SK-N-SH treated with all-trans-retinoic acid at 6 μM for 48 hours (cell line): ENCODE measurements at places on chromosomes 3 and 15.
A peak's percentile ranks its signal among the peaks of the same experiment; 100 is the strongest.

GRCh38 chr3:3170998-3171397, 8.5 kb downstream of the CRBN start:
- peak; percentile 61; the same call in 2 of the 3 replicates for ATAC-seq

- ATAC-seq = peak; percentile 96
Observed at GRCh38 chr3:148023994-148024393, 614.8 kb downstream of the ZIC1 start.

DNA sequence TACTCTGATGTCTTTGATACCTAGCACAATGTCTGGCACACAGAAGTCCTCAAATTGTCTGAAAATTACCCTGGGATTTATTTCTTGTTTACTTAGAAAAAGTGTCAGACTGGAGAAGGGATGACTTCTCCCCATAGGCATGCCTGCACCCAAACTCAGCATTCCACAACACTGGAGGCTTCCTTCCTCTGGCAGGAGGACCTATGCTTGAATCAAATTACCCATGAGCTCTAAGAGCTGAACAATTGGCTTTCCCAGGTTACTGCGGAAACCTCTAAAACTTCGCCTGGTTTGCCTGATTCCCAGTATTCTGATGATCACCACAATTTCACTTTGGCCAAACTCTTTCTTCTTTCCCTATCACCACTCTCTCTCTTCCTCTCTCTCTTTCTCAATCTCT, 217.4 kb downstream of the DIPK2A start:
- no peak for ATAC-seq

GRCh38 chr3:178083906-178084866, 452.1 kb upstream of the KCNMB2 start:
- peak; percentile 77 for ATAC-seq

DNA sequence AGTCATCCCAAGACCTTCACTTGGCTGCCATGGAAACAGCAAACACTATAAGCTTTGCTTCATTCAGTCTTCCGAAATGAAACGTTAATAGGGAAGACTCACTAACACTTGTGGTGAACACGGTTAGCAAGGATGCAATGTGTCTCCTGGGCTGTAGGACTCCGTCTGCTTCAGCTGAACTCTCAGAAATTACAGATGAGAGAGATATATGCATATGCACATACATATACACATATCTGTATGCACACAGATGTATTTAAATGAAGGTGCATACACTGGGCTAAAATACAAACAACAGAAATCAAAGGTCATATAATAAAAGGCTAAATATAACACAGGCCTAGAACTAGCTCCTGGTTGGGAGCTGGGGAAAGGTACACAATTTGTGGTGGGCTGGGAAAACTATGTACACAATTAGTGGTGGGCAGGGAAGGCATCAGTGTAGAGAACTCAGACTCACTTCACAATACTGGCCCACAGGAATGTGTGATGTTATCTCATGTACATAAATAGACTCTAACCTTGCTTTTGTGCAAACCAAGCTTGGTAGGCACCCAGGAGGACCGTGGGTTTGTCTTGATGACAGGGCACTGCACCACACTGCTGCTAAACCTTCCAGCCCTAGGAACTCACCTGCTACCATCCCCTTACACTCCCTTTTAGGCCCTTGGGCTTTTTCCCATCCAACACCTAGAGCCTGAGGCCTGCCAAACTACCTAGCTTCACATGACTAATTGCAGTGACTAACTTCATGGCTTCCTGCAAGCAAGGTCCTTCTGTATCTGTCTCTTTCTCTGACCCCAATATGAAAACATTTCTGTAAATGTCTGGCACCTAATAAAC, 873.1 kb downstream of the NSUN3 start:
- no peak for ATAC-seq

DNA sequence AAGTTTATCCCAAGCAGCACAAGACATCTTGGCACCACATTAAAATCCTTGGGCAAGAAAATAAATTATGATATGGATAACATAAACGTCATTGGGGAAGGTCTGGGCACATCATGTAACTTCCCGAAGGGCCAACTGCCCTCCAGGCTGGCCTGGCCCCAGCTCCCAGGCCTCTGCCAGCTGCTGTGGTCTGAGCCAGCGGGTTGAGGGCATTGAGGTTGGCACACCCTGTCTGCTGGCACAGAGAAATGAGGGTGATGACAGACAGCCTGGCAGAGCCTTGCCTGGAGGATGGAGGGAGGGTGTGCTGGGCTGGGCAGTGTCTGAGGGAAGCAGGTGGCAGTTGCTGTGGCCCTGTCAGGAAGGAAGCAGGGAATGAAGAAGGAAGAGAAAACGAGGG, 3.3 kb upstream of the RBSN start:
- no peak for ATAC-seq

- ATAC-seq = no peak
Observed at GRCh38 chr15:92904722-92905571, 4.8 kb downstream of the CHD2 start.

- ATAC-seq = peak; percentile 66
Observed at GRCh38 chr3:13452490-13453335, 27.4 kb upstream of the HDAC11 start.

DNA sequence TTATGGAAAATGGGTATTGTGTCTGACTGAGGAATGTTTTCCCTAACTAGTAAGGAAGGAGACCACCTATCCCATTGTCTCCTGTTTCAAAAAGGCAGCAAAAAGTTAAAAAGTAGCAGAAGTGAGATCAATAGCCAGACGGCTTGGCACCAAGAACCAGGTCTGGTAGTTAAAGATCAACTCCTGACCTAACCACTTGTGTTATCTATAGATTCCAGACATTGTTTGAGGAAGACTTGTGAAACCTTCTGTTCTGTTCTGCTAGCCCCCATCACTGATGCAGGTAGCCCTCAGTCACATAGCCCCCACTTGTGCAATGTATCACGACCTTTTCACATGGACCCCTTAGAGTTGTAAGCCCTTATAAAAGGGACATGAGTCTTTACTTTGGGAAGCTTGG, 46.3 kb upstream of the C2CD4B start:
- ATAC-seq = no peak

DNA sequence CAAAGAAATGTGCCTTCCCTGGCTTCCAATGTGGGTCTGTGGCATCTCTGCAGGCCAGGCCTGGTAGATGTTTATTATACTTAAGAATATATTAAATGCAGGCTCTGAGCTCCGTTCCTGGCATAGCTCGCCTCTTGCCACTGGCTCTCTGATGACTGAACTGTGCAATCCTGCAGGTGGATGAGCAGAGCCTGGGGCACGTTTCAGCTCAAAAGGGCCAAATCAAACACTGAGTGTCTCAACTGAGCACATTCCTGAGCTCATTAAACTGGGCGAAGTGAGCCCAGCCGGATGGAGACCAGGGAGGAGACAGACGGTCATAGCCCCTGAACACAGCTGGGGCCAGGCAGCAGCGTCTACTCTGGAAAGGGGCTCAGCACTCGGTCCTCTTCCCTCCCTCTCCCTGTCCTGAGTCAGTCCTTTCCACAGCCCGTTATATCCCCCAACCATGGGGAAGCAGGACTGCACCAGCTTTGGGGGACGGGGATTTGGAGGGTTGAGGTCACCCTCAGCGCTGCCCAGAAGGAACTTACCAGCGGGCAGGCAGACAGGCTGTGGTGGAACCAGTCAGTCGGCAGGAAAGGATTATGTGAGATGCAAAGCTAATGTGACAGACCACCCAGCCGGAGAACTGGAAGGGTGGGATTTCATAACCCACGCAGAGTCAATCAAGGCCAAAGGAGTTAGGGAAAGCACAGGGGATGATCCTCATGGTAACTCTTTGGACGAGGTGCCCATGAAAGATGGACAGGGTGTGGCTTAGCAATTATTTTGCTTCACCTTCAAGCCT, 77.4 kb upstream of the ANKRD34C start:
- no peak for ATAC-seq

- ATAC-seq = no peak
Observed at GRCh38 chr3:44132593-44132992, 109.1 kb upstream of the TOPAZ1 start.

DNA sequence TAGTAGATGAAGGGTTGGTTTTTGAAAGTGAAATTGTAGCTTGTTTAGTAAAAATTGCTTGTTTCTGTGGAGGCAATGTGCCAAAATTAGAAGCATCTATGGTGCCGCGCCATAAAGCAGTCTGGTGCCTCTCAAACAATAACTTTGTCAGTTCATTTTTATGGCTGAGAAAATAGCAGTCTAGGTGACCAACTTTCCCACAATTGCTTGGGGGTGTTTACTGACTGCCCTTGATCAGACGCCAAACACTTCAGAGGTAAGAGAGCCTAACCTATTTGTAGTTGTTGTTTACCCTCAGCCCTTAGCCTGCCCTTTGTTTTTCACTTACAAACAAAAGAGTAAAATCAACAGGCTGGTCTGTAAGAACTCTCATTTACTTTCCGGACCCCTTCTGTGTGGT, 174.5 kb downstream of the FNDC3B start:
- ATAC-seq = no peak

DNA sequence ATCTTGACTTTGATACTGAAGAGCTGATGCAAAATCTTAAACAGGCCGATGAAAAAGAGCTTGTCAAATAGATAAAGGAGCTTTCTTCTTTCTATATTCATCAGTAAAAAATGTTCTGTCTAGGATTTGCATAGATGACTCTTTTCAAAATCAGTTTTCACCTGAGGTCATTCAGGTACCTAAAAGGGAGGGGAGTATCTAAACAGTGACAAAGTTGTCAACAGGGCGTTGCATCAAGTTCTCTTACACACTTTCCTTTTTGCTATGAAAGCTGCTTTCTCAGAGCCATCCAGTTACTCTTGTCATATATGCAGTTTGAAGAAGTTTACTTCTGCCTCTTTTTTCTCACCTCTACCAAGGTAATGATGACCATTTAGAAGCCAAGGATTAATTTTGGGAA, 60.0 kb downstream of the AKAP13 start:
- ATAC-seq = no peak

GRCh38 chr3:24551626-24552025, 57.0 kb upstream of the THRB start:
- ATAC-seq = no peak

DNA sequence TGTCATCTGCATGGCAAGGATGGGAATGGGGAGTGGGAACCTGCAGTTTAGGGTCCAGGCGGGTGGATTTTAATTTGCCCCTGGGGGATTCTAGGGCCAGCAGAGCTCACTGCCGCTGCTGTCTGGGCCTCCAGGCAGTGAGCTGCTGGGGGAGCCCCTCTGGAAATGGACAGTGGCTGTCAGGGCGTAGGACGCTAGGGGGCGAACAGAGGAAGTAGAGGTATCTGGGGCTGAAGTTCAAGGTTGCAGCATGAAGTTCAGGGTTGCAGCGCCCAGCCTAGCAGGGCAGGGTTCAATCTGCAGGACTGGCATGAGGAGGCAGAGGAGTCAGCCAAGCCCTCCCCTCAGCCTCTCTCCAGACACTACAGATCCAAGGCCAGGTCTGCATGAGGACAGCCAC, 49.5 kb downstream of the APBA2 start:
- no peak for ATAC-seq

- ATAC-seq = no peak
Observed at GRCh38 chr15:80191897-80192595, 39.2 kb downstream of the FAH start.

- no peak for ATAC-seq
Observed at GRCh38 chr3:140767566-140767965, 89.7 kb downstream of the TRIM42 start.

- ATAC-seq = peak; percentile 58; the same call in 2 of the 3 replicates
Observed at GRCh38 chr3:194404365-194405140, 5.5 kb upstream of the GP5 start.
